ENCODE measurements at places on chromosomes 6 and 20.

- DNase-seq: no peak
Measured at GRCh38 chr6:116476002-116476678, 15.0 kb downstream of the CALHM6 start.

DNA sequence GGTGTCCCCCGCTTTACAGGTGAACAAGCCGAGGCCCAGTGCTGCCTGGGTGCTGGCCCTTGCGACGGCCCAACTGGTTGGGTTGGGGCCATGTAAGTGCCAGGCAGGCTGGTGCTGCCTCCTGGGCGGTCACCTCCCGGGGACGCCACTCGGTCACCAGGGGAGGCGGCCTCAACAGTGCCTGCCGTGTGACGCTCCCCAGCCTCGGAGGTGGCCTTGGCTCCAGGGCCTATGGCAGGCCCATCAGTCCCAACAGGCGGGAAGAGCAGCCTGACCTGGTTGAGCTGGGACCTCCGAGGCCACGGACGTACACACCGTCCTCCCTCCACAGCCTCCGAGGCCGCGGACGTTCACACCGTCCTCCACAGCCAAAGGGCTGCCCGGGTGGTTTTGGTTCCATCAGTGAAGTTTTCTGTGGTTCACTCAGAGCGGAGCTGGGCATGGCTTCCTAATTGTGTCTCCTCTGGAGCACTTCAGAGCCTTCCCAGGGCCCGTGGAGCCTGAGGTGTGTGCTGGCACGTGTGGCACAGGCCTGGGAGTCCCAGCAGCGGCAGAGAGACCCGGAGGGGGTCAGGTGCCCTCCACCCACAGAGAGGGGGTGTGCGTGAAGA lies 19.3 kb upstream of the SLCO4A1 start:
- DNase-seq: no peak

GRCh38 chr6:109722564-109723254 lies 31.6 kb downstream of the FIG4 start:
- no peak for DNase-seq

DNA sequence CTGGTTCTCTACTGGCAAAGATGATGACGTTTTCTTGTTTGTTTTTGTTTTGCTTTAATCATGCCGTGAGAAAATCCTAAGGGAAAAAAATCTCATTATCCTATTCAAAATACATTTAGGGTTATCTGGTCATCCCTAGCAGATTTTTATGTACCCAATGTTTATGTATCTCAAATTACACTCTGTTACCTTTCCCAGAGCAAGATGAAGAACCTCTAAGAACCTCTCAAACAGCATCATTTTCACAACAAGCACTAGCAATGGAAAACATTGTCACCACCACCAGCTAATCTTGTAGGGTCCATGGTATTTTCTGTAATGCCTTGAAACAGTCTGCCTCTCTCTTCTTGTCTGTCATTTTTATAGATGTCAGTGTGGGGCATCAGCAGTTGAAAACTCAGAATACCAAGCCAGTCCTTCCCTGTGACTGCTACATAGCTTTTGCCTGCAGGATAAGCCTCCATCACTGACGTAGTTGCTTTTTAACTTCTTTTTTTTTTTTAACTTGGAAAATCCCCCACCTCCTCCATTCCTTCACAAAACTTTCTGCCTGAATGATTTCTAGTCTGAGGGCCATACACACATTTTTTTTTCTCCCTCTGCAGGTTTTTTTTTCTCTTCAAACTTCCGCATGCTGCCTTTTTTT lies 2.4 kb upstream of the SNAP25 start:
- no peak for DNase-seq

All from cortex of kidney (tissue), 1 donor.